SHP77 (cell line): ENCODE measurements at places on chromosomes 11 and 22.

GRCh38 chr11:118785362-118785761 lies 5.6 kb downstream of the DDX6 start:
- DNase-seq = no peak

DNA sequence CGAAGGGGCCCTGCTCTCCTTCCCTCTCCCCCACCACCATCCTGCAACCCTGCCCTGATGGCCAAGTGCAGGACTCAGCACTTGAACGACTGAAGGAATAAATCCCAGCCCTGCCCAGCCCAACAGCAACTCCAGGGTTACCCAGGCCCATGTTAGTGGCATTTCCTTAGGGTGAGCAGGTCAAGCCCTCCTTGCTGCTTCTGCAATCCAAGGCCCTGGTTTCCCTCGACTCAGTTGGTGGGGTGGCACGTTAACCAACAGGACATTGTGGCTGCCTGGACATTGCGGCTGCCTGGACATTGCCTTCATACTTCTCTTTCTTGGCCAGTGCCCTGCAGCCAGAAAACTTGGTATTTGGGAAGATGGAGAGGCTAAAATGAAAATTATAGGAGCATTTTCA lies 141.4 kb downstream of the TRIM29 start:
- no peak for DNase-seq

DNA sequence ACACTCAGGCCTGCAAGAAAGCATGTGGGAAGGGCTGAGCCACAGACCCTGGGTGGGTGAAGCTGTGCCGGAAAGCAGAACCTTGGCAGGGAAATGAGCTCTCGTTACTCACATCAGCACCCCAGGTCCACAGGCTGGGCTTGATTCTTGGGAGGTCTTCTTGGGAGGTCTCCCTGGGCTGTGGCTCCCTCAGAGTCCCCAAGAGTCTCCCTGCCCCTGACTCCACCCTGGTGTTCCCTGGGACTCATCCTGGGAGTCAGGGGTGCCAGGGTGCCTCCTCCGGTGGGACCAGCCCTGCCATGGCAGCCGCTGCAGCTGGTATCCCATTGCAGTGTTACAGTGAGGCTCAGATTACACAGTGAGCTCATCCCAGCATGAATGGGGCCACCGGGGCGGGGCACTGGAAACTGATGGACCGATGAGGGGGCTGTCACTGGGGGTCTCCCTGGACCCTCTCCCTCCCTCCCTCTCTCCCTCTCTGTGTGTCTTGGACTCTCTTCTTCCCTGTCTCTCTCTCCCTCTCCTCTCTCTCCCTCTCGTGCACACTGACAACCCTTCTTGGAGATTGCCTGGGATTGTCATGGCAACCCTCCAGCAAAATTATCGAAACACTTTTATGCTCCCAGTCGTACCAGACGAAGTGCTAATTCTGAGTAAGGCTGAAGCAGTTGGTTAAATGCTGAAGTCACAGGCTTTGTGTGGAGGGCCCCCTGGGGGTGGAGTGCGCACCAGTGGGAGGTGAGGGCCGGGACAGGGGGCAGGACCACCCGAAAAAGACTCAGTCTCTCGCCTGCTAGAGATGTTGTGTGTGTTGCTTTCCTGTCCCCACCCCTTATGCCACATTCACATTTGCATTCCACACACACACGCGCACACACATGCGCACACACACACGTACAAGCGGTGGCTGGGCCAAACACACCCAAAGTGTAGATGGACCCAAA lies 8.6 kb upstream of the C11orf96 start:
- DNase-seq = peak; percentile 21

DNA sequence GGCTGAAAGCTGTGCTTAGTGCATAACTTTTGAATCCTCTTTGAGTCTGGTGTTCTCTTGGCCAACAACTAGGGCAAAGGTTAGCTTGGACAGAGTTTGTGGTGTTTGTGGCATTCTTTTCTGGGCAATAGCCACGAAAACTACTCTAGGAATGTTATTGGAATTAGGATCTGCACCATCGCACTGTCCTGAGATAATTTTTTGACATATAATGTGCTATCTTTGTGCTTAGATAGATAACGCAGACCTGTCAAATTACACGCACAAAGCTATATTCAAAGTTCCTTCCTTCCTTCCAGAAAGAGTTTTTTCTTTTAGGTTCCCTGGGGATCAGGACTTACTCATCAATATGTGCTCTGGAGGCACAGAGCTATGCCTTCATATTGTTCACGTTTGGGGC lies 166.8 kb upstream of the MTMR2 start:
- DNase-seq = no peak

DNA sequence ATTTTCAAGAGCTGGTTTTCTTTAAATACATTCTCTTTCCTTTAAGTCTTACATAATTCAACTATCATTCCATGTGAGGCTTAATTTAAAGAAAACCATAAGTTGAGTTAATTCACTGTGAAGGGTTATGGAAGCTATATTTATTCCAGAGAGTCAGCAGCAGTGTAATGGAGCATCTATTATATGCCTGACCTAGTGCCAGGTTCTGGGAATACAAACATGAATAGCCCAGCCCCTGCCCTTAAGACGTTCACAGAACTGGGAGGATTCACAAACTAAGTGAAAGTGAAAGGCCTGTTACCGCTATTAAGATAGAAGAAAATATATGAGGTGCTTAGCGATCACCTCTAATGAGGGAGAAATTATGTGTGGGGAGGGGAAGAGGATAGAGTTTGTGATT lies 408.9 kb upstream of the CCDC90B start:
- DNase-seq = no peak

DNA sequence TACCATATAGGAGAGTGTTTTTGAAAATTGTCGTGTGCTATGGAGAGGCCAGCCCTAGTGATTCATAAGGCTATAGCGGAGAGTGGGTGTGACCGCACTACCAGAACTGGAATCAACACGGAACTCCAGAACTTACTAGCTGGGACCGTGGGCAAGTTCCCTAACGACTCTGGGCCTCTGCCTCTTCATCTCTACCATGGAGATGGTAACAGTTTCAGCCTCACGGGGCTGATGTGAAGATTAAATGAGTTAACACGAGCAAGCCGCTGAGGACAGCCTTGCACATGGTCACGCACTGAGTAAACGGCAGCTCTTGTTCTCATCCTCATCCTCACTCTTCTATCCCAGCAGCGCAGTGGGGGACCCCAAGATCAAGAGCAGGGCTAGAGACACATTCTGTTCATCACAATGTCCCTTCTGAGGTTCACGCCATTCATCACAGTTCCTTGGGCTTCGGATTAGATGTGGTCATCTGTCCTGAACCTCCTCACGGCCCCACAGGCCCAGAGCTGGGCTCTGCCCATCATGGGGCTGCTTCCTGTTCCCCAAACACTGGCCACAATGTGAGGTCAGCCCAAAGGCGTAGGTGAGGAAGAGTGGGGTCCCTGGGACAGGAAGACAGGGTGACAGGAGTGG lies 47.2 kb upstream of the CD5 start:
- DNase-seq = no peak

GRCh38 chr11:61437496-61437895 lies 7.6 kb downstream of the SDHAF2 start:
- DNase-seq = no peak

DNA sequence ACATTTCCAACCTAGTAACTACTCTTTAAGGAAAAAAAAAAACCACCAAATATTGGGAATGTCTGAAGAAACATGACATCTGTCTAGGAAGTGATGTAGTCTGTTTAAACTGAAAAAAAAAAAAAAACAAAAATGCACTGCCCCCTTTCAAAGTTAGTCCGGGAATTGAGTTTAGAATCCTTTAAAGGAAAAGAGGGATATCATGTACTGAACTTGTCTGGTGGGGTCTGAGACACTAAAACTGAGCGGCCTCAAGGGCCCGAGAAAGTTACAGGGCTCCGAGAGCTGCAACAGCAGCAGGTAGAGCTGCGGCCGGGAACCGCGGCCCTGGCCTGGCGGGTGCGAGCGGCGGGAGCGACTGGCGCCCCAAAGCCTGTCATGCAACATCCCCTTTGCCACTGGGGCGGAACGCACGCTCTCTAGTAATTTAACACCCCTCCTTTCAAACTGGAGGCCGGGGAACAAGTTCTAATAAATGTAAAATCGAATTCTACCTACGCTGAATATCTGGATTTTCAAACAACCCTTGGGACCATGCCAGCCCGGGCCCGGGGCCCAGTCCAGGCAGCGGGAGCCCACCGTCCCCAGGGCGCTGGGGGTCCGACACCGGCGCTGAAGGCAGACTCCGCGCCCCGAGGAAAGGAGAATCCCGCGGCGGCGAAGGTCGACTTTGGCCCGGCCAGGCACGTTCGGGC lies 736 bp downstream of the RDX start:
- DNase-seq = no peak

DNA sequence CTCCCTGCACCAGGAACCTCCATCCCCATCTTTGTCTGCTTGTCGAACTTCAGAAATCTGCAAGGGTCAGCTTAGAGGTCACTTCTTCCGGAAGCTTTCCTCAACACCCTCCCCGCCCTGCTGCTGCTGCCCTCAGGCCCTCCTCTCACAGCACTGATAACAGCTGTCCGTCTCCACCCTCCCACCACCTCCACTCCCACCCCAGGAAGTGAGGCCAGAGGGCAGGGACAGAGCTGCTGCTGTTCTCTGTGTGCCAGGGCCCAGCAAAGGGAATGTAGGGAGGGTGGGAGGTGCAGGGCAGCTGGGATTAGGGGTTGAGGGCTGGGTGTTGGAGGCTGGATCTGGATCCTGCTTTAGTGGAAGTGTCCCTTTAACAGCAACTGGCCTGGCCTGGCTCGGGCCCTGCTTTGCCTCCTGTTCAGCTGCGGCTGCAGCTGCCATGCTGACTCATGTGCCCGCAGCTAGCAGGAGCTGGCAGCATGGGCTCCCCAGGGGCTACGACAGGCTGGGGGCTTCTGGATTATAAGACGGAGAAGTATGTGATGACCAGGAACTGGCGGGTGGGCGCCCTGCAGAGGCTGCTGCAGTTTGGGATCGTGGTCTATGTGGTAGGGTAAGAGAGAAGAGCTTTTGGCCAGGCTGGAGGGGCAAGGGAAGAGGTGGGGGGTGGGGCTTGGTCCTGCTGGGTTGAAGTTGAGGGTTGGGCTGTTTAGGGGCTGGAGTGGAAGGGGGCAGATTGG lies at the start of gene P2RX6:
Gene P2RX6, plus strand, starts transcription at position 440 of the 740 bp plus-strand sequence. Its CDS starts 10 bp downstream, at position 450.
- peak; percentile 60 for DNase-seq

GRCh38 chr11:75413864-75414263 lies 14.5 kb downstream of the RPS3 start:
- no peak for DNase-seq

GRCh38 chr11:15468466-15468865 lies 353.7 kb downstream of the INSC start:
- DNase-seq = no peak

DNA sequence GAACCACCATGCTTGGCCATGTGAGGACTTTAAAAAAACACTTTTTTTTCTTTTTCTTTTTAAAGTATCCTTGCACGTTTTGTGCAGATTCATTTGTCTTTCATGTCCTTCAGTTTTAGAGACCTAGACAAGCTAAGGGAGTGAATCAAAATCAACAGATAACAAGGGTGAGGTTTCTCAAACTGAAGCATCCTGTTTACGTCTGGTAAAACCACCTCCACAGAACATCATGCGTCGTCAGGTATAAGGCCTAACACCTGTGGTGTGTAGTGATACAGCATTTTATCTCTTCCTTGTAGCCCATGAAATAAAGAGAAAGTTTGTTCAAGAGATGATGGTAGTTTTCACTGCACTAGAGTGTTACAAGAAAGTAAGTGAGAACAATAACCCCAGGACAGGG lies 26.3 kb upstream of the CSF2RB start:
- no peak for DNase-seq

DNA sequence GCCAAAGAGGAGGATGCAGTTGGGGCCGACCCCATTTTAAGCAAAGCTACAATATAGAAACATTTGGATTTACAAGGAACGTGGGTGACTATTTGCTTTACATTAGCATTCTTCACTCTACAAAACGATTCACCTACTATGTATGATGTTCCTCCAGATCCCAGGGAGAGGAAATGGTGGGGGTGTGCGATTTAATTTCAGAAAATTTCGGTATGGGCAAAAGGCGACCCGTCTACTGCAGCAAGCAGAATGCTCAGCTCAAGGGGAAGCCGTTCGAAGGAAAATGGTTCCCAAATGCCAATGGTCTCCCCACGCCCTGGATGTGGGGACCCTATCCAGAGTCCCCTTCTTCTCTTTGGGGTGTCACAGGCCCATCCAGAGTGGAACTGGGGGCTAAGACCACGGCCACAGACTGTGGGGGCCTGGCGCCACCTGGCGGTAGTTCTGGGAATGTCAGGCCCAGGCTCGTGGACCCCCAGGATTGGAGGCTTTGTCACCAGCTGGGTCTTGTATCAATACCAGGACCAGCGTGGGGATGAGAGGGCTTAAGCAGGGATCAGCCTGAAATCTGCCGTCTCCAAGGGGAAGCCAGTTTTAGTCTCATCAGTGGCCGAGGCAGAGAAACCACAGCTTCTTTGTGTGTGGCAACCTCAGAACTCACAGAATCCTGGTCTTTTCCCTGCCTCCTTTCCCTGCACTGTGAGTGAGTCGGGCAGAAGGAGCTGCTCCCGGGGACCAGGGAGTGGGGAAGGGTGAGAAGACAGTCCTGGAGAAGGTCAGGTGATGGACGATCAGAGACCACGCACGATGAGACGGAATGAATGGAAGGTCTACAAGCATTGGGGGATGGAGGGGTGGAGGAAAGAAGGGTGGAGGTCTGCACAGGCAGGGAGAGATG lies 8.4 kb downstream of the LRRC10B start:
- DNase-seq = peak; percentile 18

GRCh38 chr11:109772892-109773291 lies 320.3 kb upstream of the ZC3H12C start:
- peak; percentile 32 for DNase-seq

- no peak for DNase-seq
Measured at GRCh38 chr11:129282634-129283033, 90.5 kb upstream of the ARHGAP32 start.

GRCh38 chr11:70448983-70449567 lies 50.7 kb downstream of the CTTN start:
- peak; percentile 6 for DNase-seq

DNA sequence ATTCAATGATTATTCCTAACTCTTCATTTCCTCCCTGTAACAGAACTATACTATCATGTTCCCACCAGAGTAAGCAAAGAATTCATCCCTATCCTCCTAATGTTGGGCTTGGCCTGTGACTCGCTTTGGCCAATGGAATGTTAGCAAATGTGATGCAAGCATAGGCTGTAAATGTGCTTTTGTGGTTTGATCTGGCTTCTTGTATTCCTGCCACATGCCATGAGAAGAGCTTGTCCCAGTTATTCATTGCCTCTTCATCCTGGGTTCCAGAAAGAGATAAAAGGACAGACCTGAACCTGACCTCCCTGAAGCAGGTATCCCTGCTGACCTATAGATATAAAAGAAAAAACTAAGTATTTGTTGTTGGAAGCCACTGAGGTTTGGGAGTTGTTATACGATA lies 51.0 kb downstream of the SYTL2 start:
- no peak for DNase-seq

DNA sequence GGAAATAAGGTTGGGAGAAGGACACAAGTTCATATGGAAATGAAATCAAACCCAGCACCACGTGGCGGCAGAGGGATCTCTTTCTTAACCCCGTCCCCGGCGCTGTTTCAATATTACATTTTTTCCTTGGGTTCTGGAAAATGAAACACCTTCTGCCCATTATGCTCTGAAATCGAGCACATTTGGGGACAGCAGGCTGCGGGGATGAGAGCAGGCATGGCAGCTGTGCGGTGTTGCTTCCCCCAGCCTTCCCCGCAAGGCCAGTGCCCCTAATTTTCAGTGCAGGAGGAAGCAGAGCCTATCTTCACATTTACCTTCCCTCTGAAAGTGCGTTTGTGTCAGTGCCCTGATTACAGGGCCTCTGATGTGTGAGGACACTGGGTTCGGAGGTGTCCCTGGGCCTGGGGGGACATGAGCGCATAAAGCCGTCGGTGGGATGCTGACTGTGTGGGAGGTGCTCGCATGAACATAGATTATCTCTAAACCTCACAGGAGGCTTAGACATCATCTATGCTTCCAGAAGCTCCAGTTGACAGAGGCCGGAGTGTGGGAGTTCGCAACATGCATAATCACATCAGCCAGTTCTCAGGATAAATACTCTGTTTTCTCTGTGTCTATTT lies 921.3 kb downstream of the BRD1 start:
- DNase-seq = no peak
